ENCODE measurements at places on chromosomes 5 and 9.

DNA sequence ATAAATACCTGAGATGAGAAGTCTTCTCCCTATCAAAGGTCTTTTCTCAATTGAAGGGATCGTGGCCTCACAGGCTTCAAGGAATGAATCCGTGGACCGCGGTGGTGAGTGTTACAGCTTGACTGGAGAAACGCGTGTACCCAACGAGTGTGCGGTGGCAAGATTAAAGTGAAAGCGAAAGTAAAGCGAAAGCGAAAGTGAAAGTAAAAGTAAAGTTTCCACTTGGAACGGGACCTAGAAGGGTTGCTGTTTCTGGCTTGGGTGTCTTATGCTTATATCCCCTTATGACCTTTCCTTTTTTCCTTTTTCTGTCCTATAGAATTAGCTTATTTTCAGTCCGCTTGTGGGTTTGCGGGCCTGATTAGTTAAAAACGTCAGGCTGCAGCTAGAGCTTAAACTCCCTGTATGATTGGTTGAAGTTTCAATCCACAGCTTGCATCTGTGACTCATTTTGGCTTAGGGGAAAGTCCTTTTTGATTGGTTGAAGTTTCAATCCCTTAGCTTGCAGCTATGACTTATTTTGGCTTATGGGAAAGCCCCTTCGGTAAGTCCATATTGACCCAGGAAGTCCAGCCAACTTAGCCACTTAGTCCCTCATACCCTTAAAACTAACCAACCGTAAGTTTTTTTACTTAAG lies 924.3 kb upstream of the CDH10 start:
- DNase-seq, result no peak

DNA sequence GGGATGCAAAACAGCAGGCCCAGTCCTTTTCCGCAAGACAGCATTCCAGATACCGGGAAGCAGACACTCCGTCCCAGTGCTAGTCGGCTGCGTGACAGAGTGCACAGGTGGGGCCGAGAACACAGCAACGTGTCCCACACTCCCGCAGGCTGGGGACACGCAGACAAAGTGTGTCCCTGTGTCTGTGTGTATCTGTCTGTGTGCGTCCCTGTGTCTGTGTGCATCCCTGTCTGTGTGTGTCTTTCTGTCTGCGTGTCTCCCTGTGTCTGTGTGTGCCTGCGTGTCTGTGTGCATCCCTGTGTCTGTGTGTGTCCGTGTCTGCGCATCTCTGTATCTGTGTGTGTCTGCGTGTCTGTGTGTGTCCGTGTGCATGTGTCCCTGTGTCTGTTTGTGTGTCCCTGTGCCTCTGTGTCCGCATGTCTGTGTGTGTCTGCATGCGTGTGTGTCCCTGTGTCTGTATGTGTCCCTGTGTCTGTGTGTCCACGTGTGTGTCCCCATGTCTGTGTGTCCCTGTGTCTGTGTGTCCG lies 137.0 kb downstream of the MRPL36 start:
- no peak for DNase-seq

- no peak for DNase-seq
Measured at GRCh38 chr5:171835066-171835465, 49.4 kb downstream of the SMIM23 start.

- DNase-seq, result no peak
Measured at GRCh38 chr5:56545016-56545415, 270.3 kb upstream of the MAP3K1 start.

- DNase-seq, result no peak
Measured at GRCh38 chr5:34706084-34706483, 50.0 kb downstream of the RAI14 start.

DNA sequence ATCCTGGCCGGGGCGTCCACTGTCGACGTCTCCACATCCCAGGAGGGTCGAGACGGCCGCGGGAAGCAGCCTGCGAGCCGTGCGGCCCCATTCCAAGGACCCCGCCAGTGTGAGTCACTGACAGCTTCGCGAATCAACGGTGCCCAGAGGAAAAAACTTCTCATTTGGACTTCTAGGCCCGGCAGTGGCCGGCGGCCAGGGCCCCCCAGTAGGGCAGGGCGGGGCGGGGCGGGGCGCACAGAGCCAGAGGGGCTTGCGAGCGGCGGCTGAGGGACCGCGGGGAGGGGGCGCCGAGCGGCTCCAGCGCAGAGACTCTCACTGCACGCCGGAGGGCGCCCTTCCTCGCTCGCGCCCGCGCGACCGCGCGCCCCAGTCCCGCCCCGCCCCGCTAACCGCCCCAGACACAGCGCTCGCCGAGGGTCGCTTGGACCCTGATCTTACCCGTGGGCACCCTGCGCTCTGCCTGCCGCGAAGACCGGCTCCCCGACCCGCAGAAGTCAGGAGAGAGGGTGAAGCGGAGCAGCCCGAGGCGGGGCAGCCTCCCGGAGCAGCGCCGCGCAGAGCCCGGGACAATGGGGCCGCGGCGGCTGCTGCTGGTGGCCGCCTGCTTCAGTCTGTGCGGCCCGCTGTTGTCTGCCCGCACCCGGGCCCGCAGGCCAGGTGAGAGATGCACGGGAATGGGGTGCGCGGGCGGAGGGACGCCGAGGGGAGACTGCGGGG lies at the start of gene F2R:
F2R (plus strand) TSS at position 391 of the 720 bp plus-strand sequence; CDS start at position 573, 182 bp downstream.
- DNase-seq, result peak; percentile 60

All from stimulated activated CD4-positive, alpha-beta T cell treated with anti-CD3 and anti-CD28 coated beads, Interleukin-2, amount 100 ng/mL, for 24 hours (primary cell).